Ovary (tissue), 10 donors: ENCODE measurements at places on chromosomes 13 and 19.

GRCh38 chr13:65217471-65217995, 2012.6 kb downstream of the PCDH9 start:
- DNase-seq, result no peak

GRCh38 chr19:33343859-33344572, 29.5 kb upstream of the CEBPG start:
- no peak for DNase-seq

- no peak for DNase-seq
Observed at GRCh38 chr13:93290503-93290902, 63.9 kb downstream of the GPC6 start.

DNA sequence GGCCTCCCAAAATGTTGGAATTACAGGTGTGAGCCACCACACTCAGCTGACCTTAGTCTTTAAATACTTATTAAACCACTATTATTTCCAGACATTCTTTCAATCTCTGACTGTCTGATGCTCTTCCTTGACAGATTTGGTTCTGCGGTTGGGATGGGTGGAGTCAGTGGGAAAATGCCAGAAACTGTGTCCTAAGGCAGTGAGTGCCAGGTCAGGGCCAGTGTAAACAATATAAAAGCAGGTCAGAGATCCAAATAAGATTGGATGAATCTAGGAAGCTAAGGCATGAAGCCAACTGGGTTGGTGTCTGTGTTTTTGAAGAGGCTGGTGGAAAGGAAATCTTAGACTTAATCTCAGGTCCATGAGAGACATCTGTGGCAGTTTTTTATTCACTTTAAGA, 74.7 kb downstream of the KLF5 start:
- DNase-seq, result no peak

DNA sequence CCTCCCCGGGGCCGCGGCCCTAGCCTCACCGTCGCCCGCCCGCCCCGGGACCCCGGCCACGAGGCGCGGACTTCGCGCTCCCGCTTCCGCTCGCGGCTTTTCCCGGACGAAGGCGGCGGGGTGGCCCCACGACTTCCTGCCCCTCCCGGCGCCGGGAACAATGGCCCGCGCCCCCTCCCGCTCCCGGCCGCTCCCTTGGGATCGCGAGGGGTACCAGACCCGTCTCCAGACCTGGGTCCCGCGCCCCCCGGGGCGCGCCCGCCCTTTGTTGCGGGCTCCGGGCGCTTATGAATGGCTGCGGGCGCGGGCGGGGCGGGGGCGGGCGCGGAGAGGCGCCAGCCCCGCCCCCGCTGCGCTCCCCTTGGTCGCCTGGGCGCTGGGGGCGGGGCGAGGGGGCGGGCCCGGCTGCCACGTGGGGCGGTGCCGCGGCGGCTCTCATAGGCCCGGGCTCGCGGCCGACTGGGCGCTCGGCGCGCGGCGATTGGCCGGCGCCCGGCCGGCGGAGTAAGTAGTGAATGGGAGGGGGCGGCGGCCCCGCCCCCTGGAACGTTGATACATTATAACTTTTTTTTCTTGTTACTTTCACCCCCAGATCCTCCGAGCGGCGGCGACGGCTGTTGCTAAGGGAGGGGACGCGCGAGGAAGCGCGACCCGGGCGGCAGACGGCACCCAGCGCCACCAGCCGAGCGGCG, 1.1 kb downstream of the MIDN start:
- DNase-seq, result peak; percentile 96

- no peak for DNase-seq
Observed at GRCh38 chr19:16336571-16336970, 11.9 kb downstream of the KLF2 start.

DNA sequence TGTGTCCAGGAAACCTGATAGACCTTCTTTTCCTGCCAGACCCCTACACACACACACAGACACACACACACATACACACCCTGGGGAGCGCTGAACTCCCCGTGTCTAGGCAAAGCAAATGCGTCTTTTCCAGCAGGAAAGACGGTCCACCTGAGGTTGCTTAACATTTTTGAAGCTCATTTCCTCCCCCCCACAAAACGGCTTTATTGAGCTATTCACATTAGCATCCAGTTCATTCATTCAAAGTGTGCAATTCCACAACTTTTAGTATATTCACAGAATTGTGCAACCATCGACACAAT, 3.4 kb downstream of the GSX1 start:
- DNase-seq, result no peak

GRCh38 chr13:40389081-40389641, 277.3 kb downstream of the FOXO1 start:
- DNase-seq, result no peak

GRCh38 chr13:28533441-28534166, 38.7 kb upstream of the FLT1 start:
- DNase-seq, result no peak

- no peak for DNase-seq
Observed at GRCh38 chr13:76872675-76873074, 13.5 kb downstream of the KCTD12 start.
